Mammary microvascular endothelial cell (primary cell): ENCODE measurements at places on chromosomes 5 and 9. TPM values are rescaled to one million over a fixed set of nuclear protein-coding genes. Genes with fewer than 3 reads are reported as not detected.

ZNF879 gene
- 2.0 and 2.7 TPM in 2 replicates for total RNA-seq

PFN3 gene
- not detected in 2 replicates for total RNA-seq

PHF24 gene
- total RNA-seq: not detected in 2 replicates

ADRA1B gene
- 1.3 and 3.1 TPM in 2 replicates for total RNA-seq

POLR3G gene
- total RNA-seq: 16.7 and 21.2 TPM in 2 replicates

SLC45A2 gene
- total RNA-seq: not detected in 2 replicates

MARCOL gene
- total RNA-seq: not detected in 2 replicates

SHOC1 gene
- not detected in 2 replicates for total RNA-seq

OLFM1 gene
- total RNA-seq: 2.1 and 4.7 TPM in 2 replicates

PCDHGA9 gene
- 1.2 and 1.8 TPM in 2 replicates for total RNA-seq

IFNE gene
- total RNA-seq: not detected in 2 replicates

IFNA13 gene
- total RNA-seq: not detected in 2 replicates

CER1 gene
- not detected in 2 replicates for total RNA-seq

UBE2QL1 gene
- total RNA-seq: not detected in 2 replicates

LTC4S gene
- total RNA-seq: not detected in 2 replicates

FOXD4L3 gene
- total RNA-seq: not detected in 2 replicates

PCDH1 gene
- total RNA-seq: 155 and 167 TPM in 2 replicates

DMRT3 gene
- not detected in 2 replicates for total RNA-seq

GBGT1 gene
- total RNA-seq: 6.0 and 6.4 TPM in 2 replicates

ANKRD31 gene
- total RNA-seq: not detected in 2 replicates

SV2C gene
- not detected in 2 replicates for total RNA-seq

ARID3C gene
- total RNA-seq: 0.34 TPM in 1 of 2 replicates, not detected in the other

JMY gene
- 3.9 and 4.5 TPM in 2 replicates for total RNA-seq

CDH9 gene
- total RNA-seq: not detected in 2 replicates

PCDHGB5 gene
- 7.9 and 8.3 TPM in 2 replicates for total RNA-seq

WDR31 gene
- total RNA-seq: 0.79 and 0.80 TPM in 2 replicates

GRIN1 gene
- not detected in 2 replicates for total RNA-seq

GRIA1 gene
- not detected in 2 replicates for total RNA-seq

DCAF12 gene
- total RNA-seq: 22.7 and 24.1 TPM in 2 replicates

MATR3 gene
- 170 and 174 TPM in 2 replicates for total RNA-seq

AJM1 gene
- 0.93 and 1.5 TPM in 2 replicates for total RNA-seq

ECPAS gene
- 44.7 and 59.1 TPM in 2 replicates for total RNA-seq

SPINK4 gene
- not detected in 2 replicates for total RNA-seq
